ENCODE measurements at places on chromosomes 12 and 14. TPM values are rescaled to one million over a fixed set of nuclear protein-coding genes. Genes with fewer than 3 reads are reported as not detected.

ARL1 gene
- total RNA-seq = 56.1 TPM

MYO1H gene
- total RNA-seq = not detected

DBX2 gene
- 0.13 TPM for total RNA-seq

TIMELESS gene
- 75.9 TPM for total RNA-seq

XRCC3 gene
- 82.1 TPM for total RNA-seq

GRCh38 chr14:65827520-65827919, 415.0 kb downstream of the FUT8 start:
- DNase-seq = no peak

Measured in A673 (cell line).